ENCODE measurements at places on chromosomes 2 and 18.

DNA sequence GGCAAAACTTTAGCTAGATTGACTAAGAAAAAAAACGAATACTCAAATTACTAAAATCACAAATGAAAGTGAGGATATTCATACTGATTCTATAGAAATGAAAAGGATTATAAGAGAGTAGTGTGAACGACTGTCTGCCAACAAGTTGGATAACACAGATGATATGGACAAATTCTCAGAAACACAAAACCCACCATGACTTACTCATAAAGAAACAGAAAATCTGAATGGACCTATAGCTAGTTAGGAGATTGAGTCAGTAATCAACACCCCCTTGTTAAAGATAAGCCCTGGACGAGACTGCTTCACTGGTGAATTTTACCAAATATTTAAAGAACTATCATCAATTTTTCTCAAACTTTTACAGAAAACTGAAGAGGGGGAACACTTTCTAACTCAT lies 108.8 kb upstream of the TMEM200C start:
- no peak for DNase-seq

GRCh38 chr2:47645246-47645645 lies 137.7 kb upstream of the MSH6 start:
- DNase-seq: peak; percentile 56

GRCh38 chr2:101830555-101830954 lies 133.0 kb downstream of the MAP4K4 start:
- no peak for DNase-seq

GRCh38 chr2:216379977-216380376 lies 7.7 kb upstream of the MARCHF4 start:
- no peak for DNase-seq

- peak; percentile 64 for DNase-seq
Observed at GRCh38 chr2:29596584-29596983, 324.8 kb downstream of the ALK start.

- no peak for DNase-seq
Observed at GRCh38 chr18:78994531-78994930, 14.9 kb downstream of the SALL3 start.

GRCh38 chr2:10400002-10400401 lies 48.1 kb downstream of the ODC1 start:
- DNase-seq: no peak

DNA sequence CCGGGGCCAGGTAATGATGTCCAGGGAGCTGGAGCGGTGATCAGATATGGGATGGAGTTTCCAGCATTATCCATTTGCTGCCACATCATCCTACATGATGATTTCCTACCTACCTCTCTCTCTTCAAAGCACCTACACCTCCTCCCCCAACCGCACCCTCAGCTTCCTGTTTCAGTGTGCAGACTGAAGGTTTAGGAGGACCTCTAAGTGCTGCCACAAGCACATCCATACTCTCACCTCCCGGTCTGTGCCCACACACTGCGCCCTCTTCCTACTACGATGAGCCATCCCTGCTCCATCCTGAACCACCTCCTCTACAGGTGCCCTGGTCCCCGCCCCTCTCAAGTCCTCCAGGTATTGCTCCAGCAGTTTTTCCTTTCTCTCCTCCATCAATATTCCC lies 123.7 kb downstream of the ALPK2 start:
- DNase-seq: no peak

DNA sequence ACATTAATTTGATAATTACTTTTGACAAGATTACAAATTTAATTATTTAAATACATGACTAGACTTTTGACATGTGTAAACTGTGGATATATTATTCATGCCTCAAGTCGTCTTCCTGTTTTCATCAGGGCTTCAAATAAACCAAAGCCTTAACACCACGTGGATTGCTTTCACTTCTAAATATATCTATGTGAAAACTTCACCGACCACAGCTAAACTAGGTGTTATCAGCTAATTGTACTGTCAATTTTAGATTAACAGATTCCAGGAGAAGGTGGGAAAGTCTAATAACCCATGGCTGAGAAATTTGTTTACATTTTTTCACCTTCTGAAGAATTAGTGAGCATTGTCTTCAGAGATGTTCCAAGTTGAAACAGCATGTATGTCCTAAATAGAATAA lies 494.7 kb upstream of the FAM98A start:
- DNase-seq: no peak

DNA sequence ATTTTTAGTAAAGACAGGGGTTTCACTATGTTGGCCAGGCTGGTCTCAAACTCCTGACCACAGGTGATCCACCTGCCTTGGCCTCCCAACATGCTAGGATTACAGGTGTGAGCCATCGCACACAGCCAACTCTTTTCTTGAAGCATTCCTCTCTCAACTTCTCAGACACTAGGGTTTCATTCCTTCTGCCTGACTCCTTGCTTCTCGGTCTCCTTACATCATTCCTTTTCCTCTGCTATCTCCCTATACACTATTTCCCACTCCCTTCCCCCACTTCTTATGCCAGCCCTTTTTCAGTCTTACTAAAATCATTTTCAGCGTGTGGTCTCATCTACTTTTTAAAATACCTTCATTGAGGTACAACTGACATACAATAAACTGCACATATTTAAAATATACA lies 6.1 kb downstream of the SOS1 start:
- DNase-seq: no peak

- no peak for DNase-seq
Observed at GRCh38 chr2:47656715-47657600, 126.0 kb upstream of the MSH6 start.

DNA sequence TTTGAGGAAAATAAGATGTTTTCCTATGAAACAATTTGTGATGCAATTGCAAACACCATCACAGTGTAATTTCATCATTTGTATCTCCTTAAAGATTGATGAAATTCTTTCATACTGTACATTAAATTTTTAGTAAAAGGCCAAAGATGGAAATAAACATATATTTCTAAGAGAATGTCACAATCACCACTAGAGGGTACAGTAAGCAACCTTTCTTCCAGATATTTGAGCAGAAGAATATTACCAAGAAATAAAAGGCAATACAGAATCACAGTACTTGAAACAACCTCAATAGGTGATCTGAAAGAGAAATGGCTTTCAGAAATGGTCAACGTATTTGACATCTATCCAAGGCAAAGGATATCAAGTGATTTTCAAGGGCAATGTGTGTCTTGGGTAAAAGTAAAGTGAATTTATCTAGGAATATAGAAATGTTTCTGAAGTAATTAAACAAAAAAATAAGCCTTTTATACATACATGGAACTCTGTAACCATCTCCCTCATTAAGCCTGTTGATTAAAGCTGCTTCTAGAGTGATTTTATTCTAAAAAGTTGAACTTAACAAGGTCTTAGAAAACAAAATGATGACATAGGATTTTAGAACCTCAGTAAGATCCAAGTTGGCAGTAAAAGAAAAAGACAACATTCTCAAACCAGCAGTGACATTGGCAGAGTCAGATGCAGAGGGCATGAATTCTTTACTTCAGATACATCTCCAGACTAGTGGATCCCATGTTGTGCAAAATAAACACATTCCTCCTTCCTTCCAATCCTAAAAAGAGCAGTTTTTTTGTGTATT lies 90.3 kb upstream of the SESTD1 start:
- DNase-seq: no peak

- DNase-seq: no peak
Observed at GRCh38 chr2:138741851-138742250, 38.3 kb downstream of the NXPH2 start.

DNA sequence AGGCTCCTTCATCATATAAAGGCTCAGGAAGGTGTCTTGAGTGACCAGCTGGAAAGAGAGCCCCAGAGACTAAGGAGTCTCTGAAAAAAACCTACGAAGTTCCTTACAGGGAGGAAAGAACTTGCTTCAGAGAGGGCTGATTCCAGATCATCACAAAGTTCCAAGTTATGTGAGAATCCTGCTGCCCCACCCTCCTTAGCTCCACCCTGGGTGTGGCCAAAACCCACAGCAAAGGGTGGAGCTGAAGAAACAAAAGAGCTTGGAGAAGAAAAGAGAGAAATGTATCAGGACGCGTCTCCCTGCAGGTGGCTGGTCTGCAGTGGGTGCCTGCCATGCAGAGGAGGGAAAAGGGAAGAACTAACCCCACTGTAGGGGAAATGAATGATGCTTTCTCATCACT lies 32.8 kb upstream of the ZNF396 start:
- no peak for DNase-seq

DNA sequence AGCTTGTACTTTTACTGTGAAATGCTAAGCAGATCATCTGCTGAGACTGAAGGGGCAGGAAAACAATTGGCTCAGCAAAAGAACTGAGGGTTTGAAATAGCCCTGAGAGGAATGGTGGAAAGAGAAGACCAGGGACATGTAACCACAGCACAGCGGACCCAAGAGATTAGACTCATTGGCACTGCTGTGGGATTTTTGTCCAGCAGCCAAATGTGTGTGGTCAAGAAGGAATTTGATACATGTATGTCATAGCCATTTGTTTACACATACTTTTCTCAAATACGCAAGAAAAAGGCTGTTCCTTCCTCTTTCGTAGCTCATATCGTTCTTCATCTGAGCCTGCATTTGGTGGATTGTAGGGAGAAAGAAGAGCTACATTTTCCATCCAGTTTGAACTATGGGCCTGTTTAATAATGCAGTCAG lies 73.8 kb downstream of the TRABD2A start:
- no peak for DNase-seq

DNA sequence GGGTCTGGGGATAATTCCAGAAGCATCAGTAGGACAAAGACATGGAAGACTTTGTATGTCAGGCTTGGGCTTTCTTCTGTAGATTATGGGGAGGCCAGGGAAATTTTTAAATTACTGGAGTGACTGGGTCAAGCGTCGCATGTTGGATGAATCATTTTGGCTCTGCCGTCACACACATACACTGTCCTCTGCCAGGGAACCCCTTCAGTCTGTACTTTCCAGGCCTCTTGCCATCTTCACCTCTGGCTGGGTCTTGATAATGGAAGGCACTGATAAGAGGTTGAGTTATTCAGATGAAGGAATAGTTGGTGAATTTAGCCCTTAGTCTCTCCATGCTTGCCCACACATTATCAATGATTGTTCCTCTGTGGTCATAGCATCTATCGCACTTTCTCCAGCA lies 895.1 kb upstream of the CELF4 start:
- no peak for DNase-seq

DNA sequence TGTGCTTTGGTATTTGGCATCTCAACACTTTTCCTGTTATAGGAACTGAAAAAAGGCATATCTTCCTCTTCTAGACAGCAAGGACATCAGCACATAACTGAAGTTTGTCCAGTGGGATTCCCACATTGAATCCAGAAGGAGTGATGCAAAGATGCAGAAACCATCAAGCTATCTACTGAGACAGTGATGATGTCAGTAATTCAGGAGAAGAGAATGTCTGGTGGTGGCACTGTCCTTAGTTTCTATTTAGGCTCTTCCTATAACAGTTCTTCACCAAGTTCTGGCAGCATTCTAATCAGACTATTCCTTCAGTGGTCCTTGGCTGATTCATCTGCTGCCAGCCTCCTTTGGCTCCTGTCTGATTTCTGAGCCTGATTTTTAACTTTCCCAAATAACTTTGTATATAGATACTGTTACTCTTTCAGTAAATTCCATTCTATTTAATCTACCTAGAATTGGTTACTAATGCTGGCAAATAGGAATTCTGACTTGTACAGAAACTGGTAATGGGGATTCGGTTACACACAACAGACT lies 56.6 kb upstream of the AGPS start:
- no peak for DNase-seq

DNA sequence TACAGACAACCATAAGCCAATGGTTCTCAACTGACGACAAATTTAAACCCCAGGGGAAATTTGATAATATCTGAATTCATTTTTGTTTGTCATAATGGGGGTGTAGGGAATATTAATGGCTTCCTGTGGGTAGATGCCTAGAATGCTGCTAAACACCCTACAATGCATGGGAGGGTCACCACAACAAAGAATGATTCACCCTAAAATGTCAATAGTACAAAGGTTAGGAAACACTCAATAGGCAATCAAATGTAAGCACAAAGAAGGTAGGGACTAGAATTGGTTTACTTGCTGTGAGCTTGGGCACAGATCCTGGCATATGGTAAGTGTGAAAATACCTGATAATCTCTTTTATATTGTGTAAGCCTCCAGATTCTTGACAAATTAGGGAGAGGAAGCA lies 20.1 kb upstream of the FANCL start:
- DNase-seq: no peak

GRCh38 chr2:161316701-161317100 lies 8.5 kb downstream of the PSMD14 start:
- DNase-seq: no peak

GRCh38 chr2:106147665-106148064 lies 46.4 kb downstream of the UXS1 start:
- no peak for DNase-seq

- no peak for DNase-seq
Observed at GRCh38 chr2:109133746-109134145, 4.7 kb downstream of the SH3RF3 start.

DNA sequence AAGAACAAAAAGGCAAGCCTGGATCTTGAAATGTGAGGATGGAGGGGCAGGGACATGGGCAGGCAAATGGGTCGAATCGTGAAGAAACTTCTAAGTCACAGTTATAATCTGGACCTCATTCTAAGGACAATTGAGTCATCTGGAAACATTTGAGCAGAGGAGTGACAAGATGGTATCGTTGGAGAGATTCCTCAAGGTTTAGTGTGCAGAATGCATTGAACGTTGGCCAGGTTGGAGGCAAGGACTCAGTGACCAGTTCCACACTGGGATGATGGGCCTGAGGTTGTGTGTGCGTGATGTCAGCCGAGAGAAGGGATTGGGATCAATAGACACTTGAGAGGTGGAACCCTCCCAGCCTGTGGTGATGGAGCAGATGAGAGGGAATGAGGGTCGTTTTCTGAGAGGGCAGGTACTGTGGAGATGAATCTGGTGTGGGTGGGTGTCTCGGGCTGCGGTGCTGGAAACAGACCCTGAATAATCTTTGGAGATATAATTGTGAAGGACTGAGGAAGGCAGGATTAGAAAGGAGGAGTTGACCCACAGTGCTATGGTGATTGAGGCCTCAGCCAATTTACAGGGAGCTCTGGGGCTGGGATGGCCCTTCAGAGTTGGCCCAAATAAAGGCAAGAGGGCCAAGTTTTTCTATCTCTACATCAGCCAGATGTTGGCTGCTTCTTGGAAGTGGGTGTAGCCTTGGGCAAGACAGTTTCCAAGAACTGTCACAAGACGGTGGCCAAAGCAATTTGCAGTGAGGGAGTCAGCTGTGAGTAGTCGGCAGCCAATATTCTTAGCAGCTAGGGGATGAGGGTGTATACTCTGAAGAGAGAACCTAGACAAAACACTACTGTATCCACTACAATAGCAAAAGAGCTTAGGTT lies 5.8 kb upstream of the ZNF532 start:
- DNase-seq: no peak

DNA sequence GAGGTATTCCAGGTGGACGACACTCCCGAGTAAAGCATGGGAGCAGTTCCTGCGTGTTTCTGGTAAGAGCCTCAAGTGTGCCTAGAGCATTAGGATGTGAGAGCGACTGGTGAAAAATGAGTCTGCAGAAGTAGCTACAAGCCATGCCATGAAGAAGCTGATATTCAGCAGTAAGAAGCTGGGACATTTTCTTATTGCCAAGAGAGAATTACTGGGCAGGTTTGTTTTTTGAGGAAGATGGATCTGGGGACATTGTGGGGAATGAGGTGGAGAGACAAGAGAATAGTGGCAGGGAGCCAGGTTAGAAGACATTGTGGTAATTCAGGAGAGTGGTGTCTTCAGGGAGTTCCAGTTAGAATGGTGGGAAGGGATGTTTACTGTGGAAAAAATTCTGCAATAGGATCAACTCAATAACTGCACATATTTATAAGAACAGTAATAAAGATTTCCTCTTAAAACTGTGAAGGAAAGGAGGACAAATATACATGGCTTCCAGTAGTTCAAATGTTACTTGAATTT lies 38.2 kb downstream of the CRIM1 start:
- DNase-seq: no peak

GRCh38 chr18:70491734-70492348 lies 203.0 kb downstream of the SOCS6 start:
- peak; percentile 9 for DNase-seq
